Activated naive CD4-positive, alpha-beta T cell (primary cell): ENCODE measurements at places on chromosomes 7 and 10.

GRCh38 chr7:80185571-80185970, 50.9 kb downstream of the GNAI1 start:
- no peak for DNase-seq

- no peak for DNase-seq
Observed at GRCh38 chr10:87658858-87659555, 671 bp upstream of the PAPSS2 start.

GRCh38 chr7:156772725-156773124, 120.3 kb downstream of the LMBR1 start:
- DNase-seq: no peak

GRCh38 chr10:126525326-126525725, 137.0 kb upstream of the ADAM12 start:
- no peak for DNase-seq

DNA sequence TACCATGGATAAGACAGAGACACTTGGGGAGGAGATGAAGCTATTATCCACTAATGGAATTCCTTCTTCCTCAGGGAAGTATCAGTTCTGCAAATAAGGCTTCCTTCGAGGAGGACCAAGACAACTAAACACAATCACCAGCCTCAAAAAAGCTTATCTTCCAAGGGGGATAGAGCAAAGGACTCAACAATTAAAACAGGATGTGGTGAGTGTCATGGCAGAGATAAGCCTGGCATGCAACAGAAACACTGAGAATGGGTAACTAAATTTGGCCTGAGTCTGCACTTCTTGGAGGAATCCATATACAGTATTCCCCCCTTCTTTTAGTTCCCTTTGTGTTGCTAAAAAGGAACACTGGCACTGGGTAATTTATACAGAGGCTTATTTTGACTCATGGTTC, 1285.2 kb downstream of the GATA3 start:
- DNase-seq: no peak

DNA sequence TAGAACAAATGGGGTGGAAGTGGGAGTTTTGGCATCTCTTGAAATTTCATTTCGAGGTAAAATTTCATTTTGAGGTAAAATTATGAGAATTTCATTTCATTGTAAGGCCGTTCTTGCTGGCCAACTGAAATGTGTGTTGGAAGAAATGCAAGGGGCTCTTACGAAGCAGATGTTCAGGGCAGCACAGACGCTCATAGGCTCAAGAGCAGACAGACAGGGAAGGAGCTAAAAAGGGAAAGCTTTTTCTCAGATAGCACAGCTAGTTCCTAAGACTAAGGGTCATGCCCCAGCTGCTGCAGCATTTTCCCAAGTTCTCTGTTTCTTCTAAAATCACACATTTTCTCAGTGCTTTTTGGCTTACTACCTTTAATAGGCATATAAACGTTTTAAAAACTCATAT, 65.1 kb upstream of the SFMBT2 start:
- DNase-seq: no peak

GRCh38 chr10:24744946-24745345, 21.3 kb upstream of the ARHGAP21 start:
- no peak for DNase-seq

DNA sequence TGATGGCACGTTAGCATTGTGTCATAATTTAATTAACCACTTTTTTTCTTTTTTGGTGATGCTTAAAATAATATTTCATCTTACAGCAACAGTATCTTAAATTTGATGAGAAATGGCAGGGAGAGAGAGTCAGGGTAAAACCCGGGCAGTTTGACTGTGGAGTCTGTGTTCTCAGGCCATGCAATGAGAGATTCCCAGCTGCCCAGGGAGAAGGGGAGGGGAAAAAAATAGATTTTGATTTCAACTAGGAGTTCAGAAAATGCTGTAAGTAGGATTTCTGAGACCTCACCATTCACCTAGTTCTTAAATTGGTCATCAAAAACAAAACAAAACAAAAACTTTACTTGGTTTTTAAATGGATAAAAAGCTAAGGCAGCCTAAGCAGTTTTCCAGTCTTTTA, 37.4 kb upstream of the XPNPEP1 start:
- no peak for DNase-seq

DNA sequence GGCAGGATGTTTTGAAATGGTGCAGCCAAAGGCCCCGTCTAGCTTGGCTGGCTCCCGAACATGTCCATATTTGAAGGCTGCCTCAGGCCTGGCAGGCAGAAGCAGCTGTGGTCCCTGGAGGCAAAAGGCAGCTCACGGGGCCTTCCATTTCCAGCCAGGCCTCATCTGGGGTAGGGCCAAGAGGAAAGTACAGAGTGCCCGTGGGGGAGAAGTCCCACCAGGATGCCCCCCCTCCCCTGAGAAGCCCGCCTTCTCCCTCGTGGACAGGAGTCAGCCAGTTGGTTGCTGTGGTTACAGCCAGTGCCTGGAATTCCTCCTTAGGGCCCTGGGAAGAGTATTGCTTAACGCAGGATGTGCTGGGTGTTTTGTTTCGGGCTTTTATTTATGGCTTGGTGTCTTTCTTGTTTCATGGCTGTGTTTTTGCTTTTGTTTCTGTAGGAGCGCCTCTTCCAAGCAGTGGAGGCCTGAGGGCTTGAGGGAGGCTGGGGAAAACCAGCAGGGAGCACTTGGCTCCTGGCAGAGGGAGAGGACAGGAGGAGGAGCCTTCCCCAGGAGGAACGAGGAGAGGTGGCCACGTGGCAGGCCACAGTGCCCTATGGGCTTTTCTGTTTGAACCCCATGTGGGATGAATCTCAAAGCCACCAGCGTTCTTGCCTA, 45.4 kb downstream of the CHST3 start:
- DNase-seq: no peak

DNA sequence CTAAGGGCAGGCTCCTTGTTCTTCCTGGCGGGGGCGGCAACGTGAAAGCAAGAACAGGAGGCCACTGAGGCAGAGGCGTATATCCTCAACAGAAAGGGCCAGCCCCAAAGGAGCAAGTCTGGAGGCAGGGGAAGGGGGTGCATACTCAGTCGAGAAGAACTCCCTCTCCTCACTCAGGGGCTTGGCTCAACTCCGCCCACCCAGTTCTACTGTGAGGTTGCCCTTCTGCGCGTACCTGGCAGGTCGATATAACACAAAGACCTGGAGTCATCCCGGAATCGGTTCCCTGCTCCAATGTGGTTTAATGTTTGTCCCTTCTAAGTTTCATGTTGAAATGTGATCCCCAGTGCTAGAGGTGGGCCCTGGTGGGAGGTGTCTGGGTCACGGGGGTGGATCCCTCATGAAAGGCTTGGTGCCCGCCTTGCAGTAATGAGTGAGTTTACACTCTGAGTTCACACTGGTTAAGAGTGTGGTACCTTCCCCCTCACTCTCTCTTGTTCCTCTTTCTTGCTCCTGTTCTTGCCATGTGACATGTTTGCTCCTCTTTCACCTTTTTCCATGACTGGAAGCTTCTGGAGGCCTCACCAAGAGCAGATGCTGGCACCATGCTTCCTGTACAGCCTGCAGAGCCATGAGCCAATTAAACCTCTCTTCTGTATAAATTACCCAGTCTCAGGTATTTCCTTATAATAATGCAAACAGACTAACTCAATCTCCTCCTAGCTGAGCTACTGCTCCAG, 32.6 kb downstream of the GSDME start:
- DNase-seq: no peak

- no peak for DNase-seq
Observed at GRCh38 chr7:85322252-85322651, 135.4 kb upstream of the SEMA3D start.

- DNase-seq: no peak
Observed at GRCh38 chr10:33412653-33413361, 78.3 kb upstream of the NRP1 start.

GRCh38 chr7:151444632-151445031, 4.7 kb upstream of the CRYGN start:
- DNase-seq: no peak

- no peak for DNase-seq
Observed at GRCh38 chr10:68462536-68462935, 9.2 kb downstream of the DNA2 start.

DNA sequence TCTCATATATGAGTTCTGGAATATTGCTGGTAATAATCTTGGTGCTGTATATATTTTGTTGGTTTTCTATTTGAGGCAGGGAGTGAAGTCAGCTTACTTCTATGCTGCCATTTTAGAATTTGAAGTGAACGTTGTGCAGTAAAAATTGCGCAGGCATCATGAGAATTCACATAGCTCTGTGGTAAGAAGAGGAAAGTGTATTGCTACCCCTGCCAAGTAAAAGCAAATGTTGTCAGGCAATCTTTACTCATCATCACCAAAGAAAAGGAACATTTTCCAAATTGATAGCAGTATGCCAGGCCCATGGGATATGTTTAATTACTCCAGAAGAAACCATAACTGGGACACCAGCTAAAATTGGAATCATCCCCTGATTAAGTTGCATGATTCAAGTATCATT, 13.4 kb downstream of the FEZF1 start:
- DNase-seq: no peak

GRCh38 chr10:132131581-132132420, 54.9 kb upstream of the DPYSL4 start:
- no peak for DNase-seq

DNA sequence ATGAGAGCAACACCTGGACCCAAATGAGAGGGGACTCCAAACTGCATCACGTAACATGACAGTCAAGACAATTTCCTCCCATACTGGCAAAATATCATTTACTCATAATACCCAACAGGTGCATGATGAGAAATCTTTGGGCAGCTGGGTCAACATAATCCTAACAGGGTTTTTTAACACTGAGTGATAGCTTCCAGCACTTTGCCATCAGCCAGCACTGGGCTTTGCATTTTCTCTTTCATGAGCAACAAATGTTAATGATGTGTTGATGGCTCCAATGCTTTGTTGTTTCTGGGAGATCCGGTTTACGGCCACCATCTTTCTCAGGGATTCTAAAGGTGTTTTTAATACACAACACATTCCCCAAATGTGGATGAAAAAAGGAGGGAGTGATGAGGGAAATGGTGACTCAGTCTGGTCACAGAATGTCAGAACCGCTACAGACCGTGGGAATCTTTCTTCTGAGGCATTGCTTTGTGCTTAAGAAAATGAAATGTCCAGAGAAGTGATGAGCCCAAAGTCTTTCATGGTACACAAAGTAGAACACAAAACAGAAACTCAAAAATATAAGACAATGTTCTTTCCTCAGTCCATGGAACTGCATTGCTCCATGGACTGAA, 705.7 kb upstream of the IGFBP3 start:
- DNase-seq: no peak

DNA sequence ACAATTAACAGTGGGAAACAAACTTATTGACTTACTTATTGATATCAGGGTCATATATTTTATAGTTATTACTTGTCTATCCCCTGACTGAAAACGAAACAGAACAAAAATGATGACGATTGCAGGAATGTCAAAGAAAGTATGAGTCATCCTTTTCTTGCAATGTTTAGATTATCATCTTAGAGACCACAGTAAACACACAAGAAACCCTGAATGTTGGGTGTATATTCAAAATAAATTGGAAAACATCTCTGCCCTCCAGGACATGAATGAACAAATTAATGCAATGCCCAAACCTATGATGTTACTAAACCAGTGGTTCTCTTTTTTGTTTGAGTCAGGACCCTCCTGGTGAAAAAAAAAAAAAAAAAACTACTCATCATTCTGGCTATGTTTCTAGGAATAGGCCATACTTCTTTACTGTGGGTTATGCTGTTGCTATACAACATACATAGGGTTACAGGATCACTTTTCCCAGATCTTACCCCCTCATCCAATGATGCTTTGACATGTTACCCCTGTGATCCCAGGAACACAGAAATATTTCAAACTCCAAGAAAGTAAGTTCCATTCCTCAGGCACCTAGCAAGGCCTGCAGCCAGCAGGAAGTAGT, 623.4 kb upstream of the IGFBP3 start:
- DNase-seq: no peak

GRCh38 chr10:17059197-17059688, 70.4 kb downstream of the CUBN start:
- no peak for DNase-seq

- DNase-seq: no peak
Observed at GRCh38 chr10:62653254-62653653, 151.3 kb upstream of the ADO start.

DNA sequence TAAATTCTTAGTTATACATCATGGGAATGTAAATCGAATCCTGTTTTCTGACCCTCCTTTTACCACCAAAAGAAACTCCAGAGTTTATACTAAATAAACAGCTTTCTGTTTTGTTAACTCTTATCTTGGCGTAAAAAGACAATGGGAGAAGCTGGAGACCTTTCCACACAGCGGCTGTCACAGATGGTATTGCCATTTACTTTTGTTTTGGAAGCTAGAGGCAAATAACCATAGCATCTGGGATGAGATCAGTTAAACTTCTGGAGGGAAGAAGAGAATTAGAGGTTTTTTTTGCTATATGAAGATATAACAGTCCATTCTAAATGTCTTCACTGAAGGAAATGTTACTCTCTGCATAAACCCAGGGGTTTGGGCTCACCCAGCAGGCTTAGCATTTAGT, 258.9 kb downstream of the REEP3 start:
- DNase-seq: no peak

DNA sequence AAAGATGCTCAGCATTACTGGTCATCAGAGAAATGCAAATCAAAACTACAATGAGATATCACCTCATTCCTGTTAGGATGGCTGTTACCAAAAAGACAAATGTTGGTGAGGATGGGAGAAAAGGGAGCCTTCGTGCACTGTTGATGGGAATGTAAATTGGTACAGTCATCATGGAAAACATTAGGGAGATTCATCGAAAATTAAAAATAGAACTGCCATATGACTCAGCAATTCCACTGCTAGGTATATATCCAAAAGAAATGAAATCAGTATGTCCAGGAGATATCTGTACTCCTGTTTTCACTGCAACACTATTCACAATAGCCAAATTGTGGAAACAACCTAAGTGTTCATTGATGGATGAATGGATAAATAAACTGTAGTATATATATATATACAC, 228.1 kb downstream of the ACTR3B start:
- DNase-seq: no peak

- no peak for DNase-seq
Observed at GRCh38 chr10:129018511-129018910, 448.5 kb upstream of the MGMT start.

DNA sequence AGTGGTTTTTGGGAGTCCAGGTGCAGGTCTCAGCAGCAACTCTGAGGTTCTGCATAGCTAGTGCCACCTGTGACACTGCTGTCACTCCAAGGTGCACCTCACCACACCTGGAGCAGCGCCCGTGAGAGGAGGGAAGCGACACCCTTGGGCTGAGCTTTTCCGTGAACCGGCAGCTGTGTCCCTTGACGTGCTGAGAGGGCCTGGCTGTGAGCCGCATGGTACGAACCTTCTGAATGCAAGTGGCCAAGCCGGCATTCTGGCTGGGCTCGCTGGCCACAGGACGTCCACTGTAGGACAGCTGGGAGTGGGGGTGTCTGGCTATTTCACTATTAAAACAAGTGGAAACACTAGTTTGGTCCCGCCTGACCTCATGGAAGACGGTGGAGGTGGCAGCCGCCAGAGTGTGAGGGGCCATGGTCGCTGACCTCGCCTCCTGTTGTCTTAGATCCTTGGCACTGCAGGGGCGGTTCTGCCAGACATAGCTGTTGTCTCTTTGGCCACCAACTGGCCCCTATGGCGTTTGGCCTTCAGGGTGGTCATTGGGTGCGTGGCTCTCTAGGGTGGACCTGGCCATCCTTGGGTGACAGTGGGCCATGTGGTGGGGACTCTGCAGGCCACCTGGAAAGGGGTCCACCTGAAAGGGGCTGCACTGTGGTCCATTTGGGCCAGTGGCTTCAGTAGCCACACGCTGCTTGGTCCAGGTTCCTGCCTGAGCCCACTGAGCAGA, 12.9 kb downstream of the INPP5A start:
- no peak for DNase-seq
